NCI-H226 (cell line): ENCODE measurements at places on chromosomes 4 and X.

DNA sequence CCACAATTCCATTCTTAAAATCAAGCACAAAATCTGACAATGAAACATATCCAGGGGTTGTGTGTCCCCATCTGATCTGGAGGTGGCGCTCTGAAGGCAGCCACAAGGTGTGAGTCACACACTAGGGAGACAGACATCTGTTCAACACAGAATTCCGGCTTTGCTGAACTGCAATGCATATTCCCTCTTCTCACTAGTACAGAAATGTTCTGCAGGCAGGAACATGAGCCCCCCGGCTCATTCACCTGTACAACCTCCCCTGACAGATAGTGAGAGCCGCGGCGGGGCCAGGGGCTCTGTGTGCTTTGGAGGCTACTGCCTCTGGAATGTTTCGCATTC, 41.9 kb downstream of the WDR1 start:
- no peak for DNase-seq

DNA sequence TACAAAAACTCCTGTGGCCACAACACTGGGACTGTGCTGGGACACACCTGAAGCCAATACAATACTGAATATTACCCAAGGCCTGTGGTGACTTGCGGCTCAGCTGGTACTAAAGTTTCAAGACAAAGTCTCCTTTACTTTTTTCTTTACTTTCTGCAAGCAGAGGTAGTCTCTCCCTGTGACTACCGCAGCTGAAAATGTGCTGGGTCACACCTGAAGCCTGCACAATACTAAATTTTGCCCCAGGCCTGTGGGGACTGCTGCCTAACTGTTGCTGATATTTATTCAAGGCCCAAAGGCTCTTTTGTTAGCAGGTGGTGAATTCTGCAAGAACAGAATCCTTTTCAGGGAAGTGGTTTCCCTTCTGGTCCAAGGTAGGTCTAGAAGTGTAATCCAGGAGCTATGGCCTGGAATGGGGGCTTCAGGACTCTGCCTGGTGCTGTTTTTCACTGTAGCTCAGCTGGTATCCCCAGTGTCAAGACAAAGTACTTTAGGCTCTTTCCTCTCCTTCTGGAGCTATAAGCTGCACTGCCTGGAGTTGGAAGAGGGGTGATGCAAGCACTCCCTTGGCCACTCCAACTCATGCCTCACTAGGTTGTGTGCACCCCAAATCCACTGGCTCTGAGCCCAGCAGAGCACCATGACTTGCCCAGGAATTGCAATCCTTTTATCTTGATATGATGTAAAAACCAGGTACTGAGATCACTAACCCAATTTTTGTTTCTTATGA, 489.4 kb downstream of the TECRL start:
- no peak for DNase-seq

- peak; percentile 89 for DNase-seq
Measured at GRCh38 chr4:120801137-120801758, 121.3 kb downstream of the PRDM5 start.

DNA sequence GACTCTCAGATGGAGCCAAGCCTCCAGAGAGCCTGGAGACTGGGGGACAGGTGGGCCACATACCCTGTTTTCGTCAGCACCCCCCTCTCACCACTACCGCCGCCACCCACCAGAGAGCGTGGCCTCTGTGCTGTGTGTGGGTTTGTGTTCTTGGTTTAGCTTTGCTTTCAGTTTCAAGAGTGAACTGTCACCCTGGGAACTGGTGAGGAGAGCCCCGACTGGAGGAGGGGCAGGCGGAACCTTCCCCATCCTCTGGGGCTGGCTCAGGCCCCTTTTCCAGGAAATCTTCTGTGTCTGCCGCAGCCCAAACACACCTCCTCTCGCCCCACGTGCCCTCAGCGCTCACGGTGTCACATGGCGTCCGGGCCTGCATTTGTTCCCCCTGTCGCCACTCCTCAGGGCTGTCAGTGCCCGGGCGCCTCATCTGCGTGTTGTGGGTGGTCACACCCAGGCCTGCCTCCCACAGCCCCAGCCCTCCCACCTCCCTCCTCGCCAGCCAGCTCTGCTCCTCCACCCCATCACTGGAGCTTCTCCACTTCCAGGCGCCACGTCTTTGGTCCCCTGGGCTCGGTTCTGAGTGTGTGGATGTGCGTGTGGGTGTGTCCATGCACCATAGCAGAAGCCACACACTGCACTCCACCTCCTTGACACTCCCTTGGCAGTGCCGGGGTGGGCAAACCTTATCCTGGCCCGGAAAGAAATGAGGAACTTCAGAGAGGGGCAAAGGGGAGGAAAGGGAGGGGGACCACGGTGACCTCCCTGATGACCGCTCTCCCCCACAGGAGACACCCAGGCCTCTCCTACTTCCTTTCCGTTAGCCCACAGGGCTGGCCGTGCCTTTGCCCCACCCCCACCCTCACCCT, 27.8 kb downstream of the ELF4 start:
- no peak for DNase-seq
